AG04450 (cell line): ENCODE measurements at places on chromosomes 16 and 17. TPM values are rescaled to one million over a fixed set of nuclear protein-coding genes. Genes with fewer than 3 reads are reported as not detected.

DNA sequence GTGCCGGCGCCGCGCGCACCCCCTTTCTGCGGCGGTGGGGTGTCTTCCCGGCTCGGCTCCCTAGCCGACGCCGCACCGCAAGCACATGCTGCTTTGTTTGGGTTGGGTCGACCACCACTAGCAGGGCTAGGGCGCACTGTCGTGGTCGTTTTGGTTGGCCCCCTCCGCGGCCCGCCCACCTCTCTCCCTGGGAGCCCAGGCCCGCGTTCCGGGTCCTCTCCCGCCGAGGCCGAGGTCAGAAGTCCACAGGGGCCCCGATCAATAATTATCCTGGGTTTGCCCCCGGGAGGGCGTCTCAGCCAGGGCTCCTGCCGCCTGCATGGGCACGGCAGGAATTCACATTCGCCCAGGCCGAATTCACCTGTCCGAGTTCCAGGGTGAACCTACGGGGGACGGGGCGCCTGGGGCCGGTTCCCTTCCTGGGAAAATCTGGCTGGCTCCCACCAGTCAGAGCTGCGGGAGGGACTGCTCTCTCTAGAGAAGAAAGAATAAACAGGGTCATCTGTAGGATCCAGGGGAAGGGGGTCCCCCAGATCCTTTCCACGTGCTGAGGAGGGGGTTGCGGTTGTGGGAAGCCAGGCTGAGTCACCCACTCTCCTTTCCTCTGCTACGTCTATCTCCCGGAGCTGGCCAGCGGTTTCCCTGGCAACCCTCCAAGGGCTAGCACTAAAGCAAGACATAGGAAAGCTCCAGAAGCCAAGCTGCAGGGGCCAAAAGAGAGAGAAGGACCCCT lies 584 bp upstream of the STAT5B start:
- DNase-seq = peak; percentile 57

The FADS6 gene
- polyA plus RNA-seq = not detected in 2 replicates

DNA sequence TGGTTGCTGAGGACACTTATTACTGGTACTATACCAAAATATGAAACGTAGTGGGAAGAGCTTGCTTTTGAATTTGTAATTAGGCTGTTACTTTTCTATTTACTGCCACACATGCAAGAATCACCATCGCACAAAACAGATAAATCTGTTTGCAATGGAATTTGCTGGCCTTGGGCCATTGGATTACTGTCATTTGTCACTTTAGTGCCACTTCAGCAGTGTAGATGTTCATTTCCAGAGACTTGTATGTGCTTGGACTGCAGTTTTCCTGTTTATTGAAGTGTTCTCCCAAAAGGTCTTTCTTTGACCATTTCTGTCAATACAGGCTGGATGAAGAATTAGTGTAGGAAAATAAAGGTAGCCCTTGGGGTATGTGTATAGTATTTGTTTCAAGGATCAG lies 4.5 kb downstream of the USP10 start:
- no peak for DNase-seq

- DNase-seq = no peak
Measured at GRCh38 chr17:63540590-63540989, 9.7 kb upstream of the DCAF7 start.

DNA sequence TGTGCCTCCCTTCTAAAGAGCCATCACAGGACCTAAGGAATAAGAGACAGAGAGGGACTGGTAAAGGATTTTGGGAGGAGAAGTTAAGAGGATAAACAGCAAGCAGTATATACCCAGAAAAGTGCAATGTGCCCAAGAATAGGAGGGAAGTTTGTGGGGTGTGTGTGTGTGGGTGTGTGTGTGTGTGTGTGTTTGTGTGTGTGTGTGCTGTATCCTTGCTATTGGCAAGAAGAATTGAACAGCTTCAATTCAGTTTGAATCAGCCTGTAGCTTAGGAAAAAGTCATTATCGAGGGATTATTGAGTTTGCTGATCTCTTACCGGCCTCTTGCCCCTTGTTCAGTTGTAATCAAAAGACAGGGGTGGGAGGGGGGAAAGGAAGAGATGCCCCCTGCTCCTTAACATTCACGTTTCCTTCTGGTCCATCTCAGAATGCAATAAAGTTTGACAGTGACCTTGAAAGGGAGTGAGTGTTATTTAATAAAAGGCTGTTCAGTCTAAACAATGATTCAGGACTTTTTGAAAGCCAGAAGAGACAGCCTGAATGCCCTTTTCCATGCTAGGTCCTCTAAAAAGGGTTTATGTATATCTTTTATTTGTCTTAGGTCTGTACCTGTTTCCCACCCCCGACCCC lies 23.9 kb upstream of the MAPT start:
- no peak for DNase-seq

The C16orf89 gene
- 1.2 and 1.3 TPM in 2 replicates for polyA plus RNA-seq

DNA sequence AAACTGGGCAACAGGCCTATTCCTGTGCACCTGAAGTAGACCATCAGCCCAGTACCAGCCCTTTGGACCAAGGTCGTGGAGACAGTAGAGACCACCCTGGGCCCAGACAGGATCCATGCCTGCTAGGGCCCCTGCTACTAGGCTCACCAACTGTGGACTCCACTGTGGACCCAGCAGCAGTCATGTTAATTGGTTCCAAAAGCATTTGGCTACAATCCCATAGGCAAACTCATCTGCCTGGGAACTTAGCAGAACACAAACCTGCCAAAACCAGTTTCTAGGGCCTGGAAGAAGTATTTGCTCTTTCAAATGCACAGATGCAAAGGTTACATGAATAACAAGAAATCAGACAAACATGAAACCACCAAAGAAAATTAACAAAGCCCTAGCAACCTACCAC lies 53.1 kb downstream of the ACSM2A start:
- no peak for DNase-seq

The GNAO1 gene
- polyA plus RNA-seq = 0.01 and 0.04 TPM in 2 replicates

DNA sequence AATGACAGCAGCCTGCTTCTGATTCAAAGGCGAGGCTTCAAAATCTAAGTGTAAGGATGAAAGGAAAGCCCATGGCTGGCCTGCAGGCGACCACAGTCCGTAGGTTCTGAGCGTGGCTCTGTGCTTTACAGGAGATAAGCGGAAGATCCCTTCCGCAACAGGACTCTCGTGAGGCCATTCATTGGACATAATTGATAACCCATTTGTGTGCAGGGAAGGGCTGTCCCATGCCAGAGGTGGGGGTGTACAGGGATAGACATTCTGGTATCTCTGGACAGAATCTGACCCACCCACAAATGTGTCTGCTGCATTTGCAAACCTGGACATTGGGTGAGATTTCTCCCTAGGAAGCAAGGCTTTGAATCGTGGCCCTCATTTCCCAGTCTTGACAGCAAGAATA lies 4.0 kb downstream of the CYB561 start:
- no peak for DNase-seq

- DNase-seq = no peak
Measured at GRCh38 chr16:8614435-8615029, 7.0 kb upstream of the METTL22 start.

DNA sequence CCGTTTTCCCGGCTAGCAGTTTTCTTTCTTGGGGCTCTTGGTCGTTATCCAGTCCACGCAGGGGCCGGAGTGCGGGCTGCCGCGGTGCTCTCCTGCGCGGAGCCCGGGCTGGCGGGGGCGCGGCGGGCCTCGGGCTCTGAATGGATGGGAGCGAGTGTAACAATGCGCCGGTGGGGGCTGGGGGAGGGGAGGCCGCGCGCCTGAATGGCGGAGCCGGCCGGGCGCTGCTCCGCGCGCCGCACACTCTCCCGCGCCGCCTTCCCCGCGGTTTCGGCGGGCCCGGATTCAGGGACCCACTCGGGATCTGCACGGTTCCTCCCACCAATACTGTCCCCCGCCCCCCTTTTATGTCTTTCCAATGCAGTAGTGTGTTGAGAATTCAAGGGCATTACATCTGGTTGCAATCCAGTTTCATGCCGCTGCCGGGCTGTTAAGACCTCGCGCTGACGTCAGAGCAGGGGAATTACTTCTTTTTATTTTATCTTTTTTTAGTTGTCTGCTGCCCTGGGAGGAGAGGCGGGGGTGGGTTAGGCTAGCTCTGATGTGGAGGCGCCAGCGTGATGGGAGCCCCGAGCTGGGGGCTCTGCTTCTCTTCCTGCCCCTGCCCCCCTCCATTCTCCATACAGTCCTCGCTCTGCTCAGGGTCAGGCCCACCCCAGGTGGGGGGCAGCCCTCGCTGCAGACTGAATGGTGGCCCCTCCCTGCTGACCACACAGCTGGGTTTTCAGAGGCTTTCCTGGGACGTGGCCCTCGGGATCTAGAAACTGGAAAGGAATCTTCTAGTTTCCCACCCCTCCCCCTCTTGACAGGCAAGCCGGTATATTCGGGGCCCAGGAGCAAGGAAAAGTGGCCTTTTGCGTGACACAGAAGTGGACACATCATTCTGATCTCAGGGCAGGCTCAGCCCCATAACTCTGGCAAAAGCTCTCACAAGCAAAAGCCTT lies 1.8 kb downstream of the RAI1 start:
- DNase-seq = peak; percentile 59

GRCh38 chr17:72501404-72502370 lies 380.9 kb downstream of the SOX9 start:
- DNase-seq = no peak

GRCh38 chr16:88914750-88915368 lies 48.4 kb upstream of the PABPN1L start:
- peak; percentile 7 for DNase-seq

The SOCS3 gene
- polyA plus RNA-seq = 15.3 and 21.0 TPM in 2 replicates

- no peak for DNase-seq
Measured at GRCh38 chr16:89455178-89455577, 35.2 kb downstream of the ANKRD11 start.

- DNase-seq = no peak
Measured at GRCh38 chr16:24217461-24217860, 38.7 kb upstream of the CACNG3 start.

The EDC4 gene
- 18.7 and 31.6 TPM in 2 replicates for polyA plus RNA-seq

DNA sequence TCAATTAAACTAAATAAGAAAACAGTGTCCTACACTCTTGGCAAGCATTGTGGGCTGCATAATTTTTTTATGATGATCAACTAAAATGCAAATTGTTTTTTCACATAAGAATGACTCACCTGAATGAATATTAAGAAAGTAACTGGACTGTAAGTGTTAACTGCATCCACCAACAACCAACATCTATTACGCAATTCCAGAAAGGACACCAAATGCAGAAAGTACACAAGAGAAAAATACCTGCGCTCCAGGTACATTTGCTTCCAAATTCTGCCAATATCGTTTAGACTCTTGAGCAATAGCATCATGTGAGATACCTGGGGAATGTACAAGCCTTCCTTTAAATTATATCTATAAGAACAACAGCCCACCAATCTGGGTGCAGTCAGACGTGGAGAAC lies 19.8 kb upstream of the TXNDC11 start:
- DNase-seq = no peak

The ADGRG3 gene
- polyA plus RNA-seq = not detected in 2 replicates

The TERB1 gene
- not detected in 2 replicates for polyA plus RNA-seq

GRCh38 chr17:78714534-78714933 lies 67.5 kb downstream of the CYTH1 start:
- no peak for DNase-seq
